ENCODE measurements at places on chromosomes 5 and 9.
A peak's percentile ranks its signal among the peaks of the same experiment; 100 is the strongest.

GRCh38 chr5:6728011-6728794 is 15.0 kb downstream of the TENT4A start:
- DNase-seq: no peak

GRCh38 chr5:9207817-9208418 is 338.0 kb downstream of the SEMA5A start:
- no peak for DNase-seq

DNA sequence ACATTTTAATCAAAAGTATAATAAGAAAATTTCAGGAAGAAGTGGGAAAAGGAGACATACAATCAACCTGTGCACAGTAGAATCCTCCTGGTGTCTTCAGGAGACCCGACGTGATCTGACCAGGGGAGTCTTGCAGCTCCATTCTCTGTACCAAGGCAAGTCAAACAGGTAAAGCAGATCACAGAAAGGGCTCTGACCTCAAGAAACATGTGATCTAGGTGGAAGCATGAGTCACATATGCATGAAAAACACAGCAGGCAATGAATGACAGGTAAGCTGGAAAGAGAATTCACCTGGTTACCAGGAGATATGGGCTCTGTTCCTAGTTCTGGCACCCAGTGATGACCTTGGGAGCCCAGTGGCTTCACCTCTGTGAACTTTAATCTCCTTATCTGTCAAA is 19.4 kb upstream of the FABP6 start:
- DNase-seq: no peak

- no peak for DNase-seq
These were observed 495.3 kb upstream of the CDH6 start for GRCh38 chr5:30698217-30698616.

GRCh38 chr9:134992755-134993124 is 75.0 kb upstream of the FCN1 start:
- no peak for DNase-seq

GRCh38 chr5:154157483-154158378 is 32.8 kb upstream of the GALNT10 start:
- peak; percentile 28 for DNase-seq

GRCh38 chr5:139746691-139747582 is 48.7 kb upstream of the PSD2 start:
- peak; percentile 86 for DNase-seq

DNA sequence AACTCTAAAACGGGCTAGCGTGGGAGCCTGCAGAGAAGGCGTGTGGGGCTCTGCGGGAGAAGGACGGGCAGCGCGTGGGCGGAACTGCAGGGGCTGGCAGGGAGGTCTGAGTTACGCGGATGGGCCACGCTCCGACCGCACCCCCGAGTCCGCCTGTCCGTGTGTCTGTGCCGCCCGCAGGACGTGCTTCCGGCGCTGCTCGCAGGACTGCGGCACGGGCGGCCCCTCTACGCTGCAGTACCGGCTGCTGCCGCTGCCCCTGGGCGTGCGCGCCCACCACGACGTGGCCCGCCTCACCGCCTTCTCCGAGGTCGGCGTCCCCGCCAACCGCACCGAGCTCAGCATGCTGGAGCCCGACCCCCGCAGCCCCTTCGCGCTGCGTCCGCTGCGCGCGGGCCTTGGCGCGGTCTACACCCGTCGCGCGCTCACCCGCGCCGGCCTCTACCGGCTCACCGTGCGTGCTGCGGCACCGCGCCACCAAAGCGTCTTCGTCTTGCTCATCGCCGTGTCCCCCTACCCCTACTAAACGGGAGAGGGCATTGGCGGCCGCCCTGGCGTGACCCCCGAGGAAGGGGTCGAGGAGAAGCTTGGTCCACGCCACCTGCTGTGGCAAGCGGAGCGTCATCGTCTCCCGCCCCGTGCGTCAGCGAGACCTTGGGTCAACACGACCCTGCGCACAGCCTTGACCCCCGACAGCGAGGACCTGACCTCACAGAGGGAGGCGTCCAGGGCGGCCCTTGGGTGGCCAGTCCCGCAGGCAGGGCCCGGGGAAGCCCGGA is 11.4 kb upstream of the ASS1 start:
- DNase-seq: peak; percentile 45

All from natural killer cell (primary cell).